ENCODE measurements at places on chromosomes 1 and 21.

DNA sequence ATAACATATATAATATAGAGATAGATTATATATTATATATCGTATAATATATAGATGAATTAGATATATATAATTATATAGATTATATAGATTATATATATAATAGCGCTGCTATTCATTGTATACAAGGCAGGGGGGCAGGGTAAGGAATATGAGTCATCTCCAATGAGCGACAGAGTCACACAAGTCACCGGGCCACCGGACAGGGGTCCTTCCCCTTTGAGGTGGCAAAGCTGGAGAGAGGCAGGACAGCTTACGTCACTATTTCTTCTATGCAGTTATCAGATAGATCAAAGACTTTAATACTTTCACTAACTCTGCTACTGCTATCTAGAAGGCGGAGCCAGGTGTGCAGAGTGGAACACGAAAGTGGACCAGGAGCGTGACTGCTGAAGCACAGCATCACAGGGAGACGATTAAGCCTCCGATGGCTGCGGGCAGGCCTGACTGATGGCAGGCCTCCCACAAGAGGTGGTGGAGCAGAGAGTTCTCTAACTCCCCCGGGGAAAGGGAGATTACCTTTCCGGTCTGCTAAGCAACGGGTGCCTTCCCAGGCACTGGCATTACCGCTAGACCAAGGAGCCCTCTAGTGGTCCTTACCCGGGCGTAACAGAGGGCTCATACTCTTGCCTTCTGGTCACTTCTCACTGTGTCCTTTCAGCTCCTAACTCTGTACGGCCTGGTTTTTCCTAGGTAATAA is 2154.7 kb downstream of the MRPL39 start:
- DNase-seq: peak; percentile 59

GRCh38 chr1:180933141-180933540 is 20.4 kb downstream of the KIAA1614 start:
- no peak for DNase-seq

DNA sequence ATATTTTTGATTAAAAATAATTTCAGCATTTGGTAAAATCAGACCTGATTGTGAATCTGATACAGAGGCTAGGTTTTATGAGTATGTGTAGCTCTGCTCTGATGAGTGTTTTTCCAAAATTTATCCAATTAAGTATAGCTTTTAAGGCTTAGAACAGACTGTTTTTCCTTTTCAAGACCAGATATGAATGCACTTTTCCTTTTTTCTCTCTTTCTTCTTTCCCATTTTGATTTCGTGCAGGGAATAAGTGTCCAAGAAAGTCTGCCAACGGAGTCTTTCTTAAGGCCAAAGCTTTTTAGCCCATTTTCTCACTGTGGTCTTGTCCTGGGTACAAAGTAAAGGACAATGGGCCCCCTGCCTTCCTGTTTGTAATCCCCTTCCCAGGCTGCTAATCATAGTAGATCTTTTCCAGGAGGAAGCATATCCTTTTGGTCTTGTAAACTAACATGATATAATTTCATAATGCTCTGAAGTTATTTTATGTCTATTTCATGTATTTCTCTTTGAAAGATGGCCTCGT is 2.9 kb downstream of the KIF1B start:
- DNase-seq: no peak

- no peak for DNase-seq
Measured at GRCh38 chr1:156925154-156926010, 5.0 kb downstream of the LRRC71 start.

GRCh38 chr1:94602316-94602715 is 60.8 kb upstream of the F3 start:
- DNase-seq: peak; percentile 94

GRCh38 chr1:65214340-65215027 is 66.5 kb downstream of the AK4 start:
- DNase-seq: no peak

DNA sequence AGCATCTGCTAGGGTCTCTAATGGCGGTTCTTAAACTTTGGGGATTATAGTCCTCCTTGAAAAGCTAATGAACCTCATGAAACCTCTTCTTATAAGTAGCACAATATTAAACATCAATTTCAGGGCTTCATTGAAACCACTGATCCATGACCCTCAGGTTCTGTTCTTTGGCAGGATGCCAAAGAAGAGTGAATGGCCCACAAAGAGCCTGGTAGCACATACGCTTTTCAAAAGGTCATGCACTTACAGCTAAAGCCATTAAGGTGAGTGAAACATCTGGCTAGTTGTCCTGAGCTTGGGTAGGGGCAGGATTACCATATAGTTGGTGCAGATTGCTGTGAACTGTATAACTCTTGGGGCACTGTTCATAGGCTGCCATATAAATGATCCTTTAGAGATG is 42.3 kb downstream of the MDM4 start:
- DNase-seq: no peak

- DNase-seq: no peak
Measured at GRCh38 chr1:209899948-209900347, 38.1 kb upstream of the SYT14 start.

DNA sequence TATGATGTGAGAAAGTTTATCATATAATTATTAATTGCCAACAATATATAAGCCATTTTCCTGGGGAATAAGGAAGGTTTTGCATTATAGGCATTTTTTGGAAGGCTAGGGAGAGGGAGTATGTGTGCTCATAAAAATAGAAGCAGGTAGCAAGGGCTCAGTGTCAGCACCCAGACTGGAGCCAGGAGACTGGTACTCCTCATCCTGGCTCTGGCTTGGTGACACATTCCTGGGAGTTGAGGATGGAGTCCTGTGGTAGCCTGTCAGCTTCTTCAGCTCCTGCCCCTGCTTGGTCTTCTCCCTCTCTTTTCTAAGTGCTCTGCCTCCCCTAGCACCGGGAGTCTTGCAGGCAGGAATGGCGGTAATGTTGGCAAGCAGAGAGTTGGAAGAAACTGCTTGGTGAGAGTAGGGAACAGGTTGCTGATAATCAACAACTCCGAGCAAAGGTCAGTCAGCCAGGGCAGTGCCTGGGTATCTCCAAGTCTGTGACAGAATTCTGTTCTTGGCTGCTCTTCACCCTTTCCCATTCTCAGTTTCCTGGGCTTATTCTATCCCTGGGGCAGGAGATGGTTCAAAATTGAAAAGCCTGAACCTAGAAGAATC is 23.0 kb downstream of the GIPC2 start:
- no peak for DNase-seq

- DNase-seq: no peak
Measured at GRCh38 chr21:18810136-18810535, 406.6 kb upstream of the TMPRSS15 start.

GRCh38 chr1:62953633-62954032 is 169.7 kb downstream of the ATG4C start:
- no peak for DNase-seq

DNA sequence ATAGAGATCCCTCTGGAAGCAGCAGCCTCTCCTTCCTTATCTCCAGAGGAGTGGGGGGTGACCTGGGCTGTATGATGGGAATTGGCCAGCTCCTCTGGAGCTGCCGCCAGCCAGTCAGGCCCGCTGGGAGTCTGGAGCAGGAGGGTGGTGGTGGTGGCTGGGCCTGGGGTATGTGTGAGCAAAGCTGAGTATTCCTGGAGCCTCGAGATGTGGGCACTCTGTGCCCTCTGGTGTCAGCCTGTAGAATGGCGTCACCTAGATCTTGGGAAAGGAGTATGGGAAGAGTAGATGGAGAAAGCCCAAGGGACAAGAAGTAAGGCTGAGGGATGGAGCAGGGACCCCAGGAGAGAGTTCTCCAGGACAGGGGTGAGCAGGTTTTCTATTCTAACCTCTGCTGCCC is 16.0 kb downstream of the VANGL2 start:
- DNase-seq: peak; percentile 42

DNA sequence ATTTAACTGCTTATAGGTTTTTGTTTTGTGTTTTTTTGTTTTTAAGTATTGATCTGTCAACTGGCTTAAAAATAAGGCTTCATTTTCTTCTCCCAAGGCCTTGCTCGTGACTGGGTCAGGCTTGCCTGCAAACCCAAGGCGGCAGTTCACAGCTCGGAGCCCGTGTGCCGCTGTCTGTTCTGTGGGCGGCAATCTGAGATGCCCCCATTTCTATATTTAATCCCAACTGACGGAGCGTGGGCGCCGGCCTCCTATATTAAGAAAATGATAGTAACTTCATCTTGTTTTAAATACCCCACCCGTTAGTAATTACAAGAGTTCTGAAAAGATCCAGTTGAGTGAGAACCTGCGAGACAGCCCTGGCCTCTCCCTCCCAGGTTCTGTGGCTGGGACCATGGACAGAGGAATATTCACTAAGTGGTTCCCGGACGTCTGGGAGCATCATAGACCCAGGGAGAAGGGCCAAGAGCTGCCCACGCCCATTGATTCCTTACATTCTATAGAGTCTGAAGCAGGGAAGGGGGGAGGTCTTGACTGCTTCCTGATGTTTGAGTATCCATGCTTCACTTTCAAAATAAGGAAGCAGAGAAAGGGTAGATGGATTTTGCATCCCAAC is 42.6 kb upstream of the GPR153 start:
- no peak for DNase-seq

GRCh38 chr1:7199077-7199779 is 414.0 kb downstream of the CAMTA1 start:
- no peak for DNase-seq

DNA sequence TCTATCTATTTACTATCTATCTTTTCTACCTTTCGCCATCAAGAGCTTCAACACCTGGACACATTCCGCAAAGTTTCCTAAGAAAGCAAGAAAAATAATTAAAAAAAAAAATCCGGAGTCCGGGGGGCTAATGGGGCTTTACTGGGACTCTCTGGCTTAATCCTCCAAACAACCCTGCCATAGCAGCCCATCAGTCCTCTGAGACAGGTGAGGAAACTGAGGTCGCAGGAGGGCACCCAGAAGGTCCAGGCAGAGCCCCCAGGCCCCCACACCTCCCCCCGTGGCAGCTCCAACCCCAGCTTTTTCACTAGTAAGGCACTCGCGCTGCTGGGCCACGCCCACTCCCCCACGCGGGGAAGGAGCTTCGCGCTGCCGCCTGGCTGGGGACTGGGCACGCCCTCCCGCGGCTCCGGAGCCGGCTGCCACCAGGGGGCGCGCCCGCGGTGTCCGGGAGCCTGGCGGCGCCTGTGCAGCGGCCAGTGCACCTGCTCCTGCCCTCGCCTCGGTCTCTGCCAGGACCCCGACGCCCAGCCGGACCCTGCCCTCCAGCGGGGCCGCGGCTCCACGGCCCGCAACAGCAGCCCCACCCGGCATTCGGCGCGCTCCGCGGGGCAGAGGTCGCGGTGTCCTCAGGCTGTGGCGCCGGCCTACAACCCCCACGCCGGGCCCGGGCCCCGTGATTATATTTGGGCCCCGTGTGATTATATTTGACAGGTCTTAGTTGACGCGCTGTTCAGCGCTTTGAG is 54.1 kb upstream of the SAMD11 start:
- DNase-seq: peak; percentile 32

DNA sequence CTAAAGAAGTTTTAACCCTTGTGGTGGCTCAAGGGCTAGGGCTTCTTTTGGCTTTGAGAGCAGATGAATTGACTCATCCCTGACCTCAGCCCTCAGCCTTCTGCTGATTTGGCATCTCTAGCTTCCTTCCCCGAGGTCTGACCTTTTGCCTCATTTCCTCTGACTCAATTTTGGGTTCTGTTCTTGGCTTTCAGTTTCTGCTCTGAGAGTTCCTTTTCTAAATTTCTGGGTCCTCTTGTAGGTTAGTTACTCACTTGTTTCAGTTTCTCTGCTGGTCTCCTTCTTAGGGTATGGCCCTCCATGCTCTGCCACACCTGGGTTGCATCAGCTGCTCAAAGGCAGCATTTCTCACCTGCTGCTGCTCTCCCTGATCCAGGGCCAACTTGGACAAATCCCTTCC is 19.4 kb downstream of the PDE4B start:
- peak; percentile 84 for DNase-seq

DNA sequence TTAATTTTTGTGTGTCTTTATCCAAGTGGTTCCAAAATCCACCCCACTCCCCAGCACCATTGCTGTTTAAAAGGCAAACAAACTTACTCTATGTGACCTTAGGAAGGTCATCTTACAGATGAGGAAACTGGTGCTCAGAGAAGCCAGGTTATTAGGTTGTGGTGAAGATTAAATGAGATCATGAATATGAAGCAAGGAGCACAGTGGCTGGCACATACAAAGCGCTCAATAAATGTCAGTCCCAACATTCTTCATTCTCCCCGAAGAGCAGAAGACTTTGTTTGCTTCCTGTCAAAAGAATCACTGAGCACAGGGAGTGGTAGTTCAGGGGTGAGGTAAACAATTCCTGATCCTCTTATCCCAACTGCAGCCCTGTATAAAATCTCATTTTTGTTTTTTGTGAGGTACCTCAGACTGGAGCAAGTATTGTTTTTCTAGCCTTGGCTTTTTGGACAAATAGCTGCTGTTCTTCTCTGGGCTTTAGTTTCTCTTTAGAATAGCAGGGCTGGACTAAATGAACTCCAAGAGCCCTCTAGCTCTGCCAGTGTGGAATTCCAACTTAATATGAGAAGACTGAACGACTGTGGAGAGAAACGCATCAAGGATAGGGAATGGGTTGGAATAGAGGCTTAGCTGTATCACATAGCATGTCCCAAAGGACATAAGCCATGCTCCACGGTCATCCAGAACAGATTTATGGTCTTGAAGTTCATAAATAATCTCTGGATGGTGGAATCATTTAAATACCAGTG is 455.3 kb upstream of the USP24 start:
- no peak for DNase-seq

DNA sequence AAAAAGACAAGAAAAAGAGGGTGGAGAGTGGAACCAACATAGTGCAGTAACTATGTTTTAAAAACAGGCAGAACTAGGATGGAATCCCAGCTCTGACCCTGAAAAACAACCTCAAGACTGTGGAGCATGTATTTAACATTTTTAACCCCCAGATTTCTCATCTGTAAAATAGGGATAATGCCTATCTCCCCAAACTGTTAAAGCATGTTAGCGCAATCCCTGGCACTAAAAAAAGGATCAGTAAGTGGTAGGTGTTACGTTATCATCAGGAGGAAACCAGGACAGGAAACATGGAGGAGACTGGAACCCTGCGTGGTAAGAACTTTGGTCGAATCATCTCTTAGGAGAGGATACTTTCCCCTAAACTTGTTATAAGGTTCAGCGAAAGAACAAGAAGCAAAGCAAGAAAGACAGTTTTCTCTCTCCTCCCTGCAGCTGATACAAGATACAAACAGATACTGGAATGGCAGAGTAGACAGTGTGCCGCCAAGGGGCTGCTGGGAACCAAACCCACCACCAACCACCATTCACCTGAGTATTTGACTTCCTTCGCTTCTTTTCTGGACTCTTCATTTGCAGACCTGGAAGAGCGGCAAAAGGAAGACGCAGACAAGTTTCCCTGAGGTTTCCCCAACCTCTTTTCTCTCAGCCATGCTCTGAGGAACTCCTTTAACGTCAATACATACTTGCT is 991 bp downstream of the PYGO2 start:
- no peak for DNase-seq

- DNase-seq: no peak
Measured at GRCh38 chr1:26787381-26787705, 407 bp upstream of the PIGV start.

- DNase-seq: no peak
Measured at GRCh38 chr21:33089395-33090119, 19.6 kb downstream of the OLIG1 start.

GRCh38 chr1:220804202-220804586 is 17.5 kb downstream of the MTARC1 start:
- DNase-seq: no peak

- DNase-seq: no peak
Measured at GRCh38 chr1:12544357-12544756, 73.7 kb downstream of the DHRS3 start.

All from H4 (cell line).